ENCODE measurements at places on chromosomes 6 and 20.

DNA sequence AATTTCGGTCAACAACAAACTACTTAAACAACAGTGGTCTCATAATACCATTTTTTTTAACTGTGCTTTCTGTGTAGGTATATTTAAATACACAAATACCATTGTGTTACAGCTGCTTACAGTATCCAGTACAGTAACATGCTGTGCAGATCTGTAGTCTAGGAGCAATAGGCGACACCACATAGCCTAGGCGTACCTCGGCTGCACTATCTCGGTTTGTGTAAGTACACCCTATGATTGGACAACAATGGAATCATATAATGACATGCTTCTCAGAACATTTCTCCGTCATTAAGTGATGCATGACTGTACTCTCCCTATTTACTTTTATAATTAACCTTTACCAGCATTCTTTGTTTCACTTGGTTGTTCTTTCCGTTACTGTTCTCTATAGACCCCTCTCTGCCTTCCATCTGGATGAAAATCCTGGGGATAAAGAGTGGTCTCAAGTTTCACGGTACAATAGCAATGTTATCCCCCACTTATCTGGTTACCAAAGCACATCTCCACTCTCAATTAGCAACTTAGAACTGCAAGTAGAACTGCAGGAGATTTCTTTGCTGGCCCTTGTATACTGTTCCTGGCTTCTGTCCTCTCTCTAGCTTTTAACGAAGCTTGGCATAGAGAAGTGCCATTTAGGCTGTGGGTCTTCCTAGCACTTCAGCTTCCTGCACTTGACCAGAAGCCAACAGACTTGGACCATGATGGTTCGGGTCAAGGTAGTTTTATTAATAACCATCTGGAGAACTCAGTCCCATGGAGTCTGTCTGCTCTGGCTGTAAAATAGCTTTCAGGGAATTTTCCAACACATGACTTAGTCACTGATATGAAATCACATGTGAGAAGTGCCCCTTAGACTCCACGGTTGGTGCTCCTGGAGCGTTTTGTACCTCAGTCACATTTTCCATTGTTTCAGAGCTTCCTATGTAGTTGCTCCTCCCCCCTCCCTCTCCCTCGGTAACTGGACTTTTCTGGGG is 80.4 kb upstream of the POPDC3 start:
- no peak for DNase-seq

DNA sequence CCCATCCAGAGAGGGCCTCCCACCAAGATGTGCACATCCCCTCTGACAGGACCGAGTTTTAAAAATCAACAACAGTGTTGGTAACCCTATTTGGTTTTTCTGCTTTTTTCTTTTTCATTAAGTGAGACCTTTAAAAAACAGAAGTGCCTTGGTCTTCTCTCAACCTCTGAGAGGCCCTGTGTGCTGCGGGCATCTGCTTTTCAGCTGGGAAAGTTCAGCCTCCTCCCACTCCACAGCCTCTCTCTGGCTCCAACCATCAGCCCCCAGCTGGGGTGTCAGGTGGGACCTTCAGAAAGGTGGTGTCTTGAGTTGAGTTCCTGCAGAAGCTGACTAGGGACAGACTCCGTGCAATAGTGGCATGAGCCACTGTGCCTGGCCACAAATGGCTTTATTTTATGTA is 64.6 kb upstream of the ZMYND8 start:
- no peak for DNase-seq

GRCh38 chr20:48632017-48632824 is 195.6 kb downstream of the PREX1 start:
- no peak for DNase-seq

GRCh38 chr20:16580147-16580546 is 6.9 kb upstream of the KIF16B start:
- no peak for DNase-seq

DNA sequence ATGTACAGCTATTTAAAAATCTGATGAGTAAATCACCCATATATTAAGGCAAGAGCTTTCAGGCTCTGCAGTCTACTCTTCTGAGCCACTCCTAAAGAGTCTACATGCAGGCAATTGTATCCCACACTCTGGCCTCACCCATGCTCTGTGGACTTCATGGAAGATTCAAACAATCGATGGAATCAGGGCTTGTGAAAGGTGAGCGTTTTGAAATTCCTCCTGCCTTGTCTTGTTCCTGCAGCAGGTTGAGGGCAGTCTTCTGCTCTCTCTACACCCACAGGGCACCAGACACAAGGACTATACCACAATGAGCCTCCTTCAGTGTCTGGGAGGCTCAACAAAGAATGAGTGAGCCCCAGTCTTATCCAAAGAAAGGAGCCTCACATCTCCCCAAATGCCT is 51.1 kb downstream of the TBC1D7 start:
- DNase-seq: no peak

GRCh38 chr6:114080891-114081510 is 110.1 kb upstream of the HDAC2 start:
- DNase-seq: no peak

DNA sequence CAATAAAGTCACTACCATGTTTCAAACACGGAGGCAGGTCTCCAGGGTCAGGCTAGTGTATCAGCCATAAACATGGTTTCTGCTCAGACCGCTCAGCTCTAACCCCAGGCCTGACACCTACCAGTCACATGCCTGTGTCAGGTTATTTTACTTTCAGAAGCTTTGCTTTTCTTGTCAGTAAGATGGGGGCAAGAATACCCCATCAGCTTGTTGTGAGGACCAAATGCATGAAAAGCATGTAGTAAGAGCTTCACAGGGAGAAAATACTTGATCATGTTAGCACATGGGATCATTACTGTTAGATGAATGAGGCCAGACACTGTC is 65.2 kb upstream of the PIM1 start:
- no peak for DNase-seq

Data from stimulated activated naive CD4-positive, alpha-beta T cell treated with Interleukin-2 at 50 U/mL for 16 hours (primary cell).